ENCODE measurements at places on chromosomes 3 and 15.

- DNase-seq = peak; percentile 57
Measured at GRCh38 chr3:46866720-46867549, 3.7 kb upstream of the MYL3 start.

DNA sequence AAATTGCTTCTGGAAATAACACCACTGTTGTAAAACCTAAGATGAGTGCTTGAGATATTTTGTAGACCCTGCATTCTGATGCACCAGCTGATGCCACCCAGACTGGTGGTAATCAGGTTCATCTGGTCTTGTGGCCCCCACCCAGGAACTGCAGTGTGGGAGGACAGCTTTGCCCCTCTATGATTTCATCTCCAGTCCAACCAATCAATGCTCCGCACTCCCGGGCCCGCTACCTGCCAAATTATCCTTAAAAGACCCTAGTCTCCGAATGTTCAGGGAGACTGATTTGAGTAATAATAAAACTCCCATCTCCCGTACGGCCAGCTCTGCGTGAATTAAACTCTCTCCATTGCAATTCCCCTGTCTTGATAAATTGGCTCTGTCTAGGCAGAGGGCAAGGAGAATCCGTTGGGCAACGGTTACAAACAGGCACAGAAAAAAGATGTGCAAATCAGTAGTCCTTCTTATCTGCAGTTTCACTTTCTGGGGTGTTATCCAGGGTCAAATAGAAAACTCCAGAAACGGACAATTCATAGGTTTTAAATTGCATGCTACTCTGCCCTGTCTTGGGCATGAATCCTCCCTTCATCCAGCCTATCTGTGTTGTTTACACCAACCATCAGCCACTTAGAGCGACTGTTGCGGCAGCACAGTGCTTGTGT lies 29.2 kb upstream of the TRPM1 start:
- DNase-seq = no peak

DNA sequence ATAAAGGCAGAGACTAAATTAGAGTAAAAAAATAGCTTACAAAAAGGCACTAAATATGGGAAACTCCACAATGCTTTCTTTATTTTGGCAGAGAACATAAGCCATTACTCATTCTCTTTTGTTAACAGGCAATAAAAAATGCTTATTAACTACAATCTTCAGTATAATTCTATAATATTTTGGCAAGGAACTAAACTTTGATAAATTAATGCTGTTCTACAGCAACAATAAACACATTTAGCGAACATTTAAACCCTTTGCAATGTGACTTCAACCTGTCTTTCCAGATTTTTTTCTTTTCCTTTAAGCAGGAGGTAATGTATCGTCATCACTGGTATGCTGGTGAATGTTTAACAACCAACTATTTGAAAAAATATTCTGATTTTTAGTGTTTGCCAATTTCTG lies 42.2 kb upstream of the POU1F1 start:
- DNase-seq = no peak

GRCh38 chr15:42908538-42908937 lies 12.0 kb downstream of the TTBK2 start:
- DNase-seq = no peak

DNA sequence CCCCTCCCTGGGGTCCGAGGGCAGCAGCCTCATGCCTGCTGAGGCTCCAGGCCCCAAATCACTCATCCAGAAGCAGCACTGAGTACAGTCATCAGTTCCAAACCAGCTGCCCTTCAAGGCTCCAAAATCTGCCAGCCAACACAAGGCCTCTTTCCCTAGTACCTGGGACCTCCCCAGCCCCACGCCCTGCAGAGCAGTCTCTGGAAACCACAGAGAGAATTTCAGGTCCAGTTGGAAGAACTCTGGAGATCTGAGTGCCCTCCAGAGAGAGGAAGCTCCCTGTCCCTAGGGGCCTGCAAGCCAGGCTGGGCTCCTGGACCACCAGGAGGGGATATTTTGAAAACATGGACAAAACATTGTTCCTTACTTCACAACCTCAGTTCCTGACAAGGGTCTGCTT lies 26.2 kb downstream of the TKT start:
- no peak for DNase-seq

DNA sequence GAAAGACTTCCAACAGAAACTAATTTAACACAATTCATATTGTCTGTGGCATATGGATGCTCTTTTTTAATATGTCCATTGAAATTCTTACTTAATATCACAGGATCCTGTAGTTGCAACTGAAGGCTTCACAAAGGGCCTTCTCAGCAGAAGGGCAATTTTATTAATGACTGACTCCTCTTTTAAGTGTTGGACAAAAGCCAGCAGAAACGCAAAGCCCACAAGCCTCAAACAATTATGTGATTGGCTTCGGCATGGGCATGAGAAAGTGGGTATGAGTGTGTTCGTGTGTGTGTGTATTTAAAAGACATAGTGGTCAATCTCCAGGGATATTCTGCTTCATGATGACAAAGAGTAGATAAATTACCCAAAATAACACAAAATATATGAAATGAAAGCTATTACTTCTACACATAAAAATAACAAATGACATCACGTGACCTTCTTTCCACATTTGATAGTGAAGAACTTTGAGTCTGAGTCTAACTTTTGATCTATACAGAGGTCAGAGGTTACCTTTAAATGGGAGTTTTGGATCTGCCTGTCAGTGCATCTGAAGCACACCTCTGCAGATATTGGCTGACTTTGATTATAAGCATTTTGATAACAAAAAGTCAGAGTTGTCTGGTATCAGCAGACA lies 496.9 kb downstream of the CADM2 start:
- no peak for DNase-seq

GRCh38 chr3:101945980-101946379 lies 96.7 kb downstream of the NFKBIZ start:
- no peak for DNase-seq

- no peak for DNase-seq
Measured at GRCh38 chr15:59531066-59531675, 80.4 kb upstream of the GCNT3 start.

- DNase-seq = peak; percentile 11
Measured at GRCh38 chr3:27224197-27224596, 145.0 kb downstream of the NEK10 start.

DNA sequence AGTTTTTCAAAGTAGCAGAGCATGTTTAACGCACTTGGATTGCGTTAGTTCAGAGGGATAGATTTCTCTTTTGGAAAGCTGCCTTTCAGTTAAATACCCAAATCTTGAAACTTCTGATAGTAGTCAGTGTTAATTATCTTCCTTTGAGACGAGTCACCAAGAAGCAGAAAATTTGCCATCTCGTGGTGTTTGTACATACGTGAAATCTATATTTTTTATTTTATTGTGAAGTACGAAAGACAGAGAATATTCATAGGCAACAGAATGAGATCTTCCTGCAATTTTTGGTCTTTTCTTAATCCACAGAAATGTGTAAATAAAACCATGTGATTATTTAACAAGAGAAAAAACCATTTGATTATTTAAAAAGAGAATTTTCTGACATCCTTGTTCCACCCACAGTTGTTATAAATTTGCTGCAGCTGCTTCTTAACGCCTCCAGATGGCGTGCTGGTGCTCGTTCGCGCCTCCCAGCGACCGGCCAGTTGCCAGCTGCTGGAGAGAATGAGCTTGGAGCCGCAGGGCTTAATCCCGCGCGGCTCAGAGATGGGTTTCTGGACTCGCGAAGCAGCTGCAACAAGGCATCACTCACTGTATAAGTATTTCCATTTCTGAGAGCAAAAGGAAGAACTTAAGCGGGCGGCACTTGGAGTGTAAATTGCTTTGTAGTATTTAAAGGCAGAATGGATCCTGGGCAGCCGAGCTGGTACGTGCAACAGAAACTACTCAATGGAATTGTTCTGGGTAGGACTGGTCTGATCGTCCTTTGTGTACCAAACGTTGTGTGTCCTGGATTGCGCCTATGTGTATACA lies 10.5 kb upstream of the SLITRK3 start:
- peak; percentile 81 for DNase-seq

- peak; percentile 46 for DNase-seq
Measured at GRCh38 chr15:84878504-84878903, 6.0 kb upstream of the SLC28A1 start.

- DNase-seq = no peak
Measured at GRCh38 chr3:9260305-9260704, 10.9 kb upstream of the SRGAP3 start.

GRCh38 chr3:63963496-63963895 lies 51.3 kb upstream of the SCAANT1 start:
- no peak for DNase-seq

GRCh38 chr3:64647825-64648224 lies 40.0 kb downstream of the ADAMTS9 start:
- DNase-seq = no peak

DNA sequence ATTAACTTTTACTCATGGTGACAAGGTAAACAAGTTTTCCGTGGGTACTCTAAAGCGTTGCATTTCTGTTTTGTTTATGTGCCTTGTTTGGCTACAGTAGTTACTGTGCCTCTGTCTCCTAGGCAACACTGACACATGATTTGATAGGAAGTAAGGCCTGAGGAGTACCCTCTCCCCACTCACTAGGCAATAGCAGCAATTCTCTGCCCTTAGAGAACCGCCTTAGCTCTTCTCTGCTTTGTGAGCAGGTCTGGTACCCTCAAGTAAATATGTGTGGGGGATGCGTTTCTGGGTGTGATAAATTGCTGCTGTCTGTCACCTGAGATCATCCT lies at the start of gene IL5RA:
TSS of gene IL5RA (minus strand) at position 76 of the 332 bp plus-strand sequence. CDS start 5,390 bp downstream, outside the sequence.
- DNase-seq = no peak

DNA sequence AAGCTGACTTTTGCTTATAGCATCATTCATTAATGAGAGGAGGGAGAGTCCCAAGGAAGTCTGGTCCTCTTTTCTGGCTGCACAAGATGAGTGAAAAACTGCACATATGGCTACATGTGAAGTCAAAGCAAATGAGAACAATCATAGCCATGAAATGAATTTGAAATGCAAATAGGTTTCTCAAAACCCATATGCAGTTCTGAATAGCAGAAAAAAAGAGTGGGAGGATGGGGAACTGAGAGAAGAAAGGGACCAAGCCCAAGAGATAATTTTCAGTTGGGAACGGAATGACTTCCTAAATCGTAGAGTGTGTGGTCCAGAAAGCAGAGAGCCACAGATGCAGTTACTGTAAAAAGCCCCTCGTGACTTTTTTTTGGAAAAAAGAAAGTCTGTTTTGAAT lies 66.3 kb downstream of the GTPBP8 start:
- DNase-seq = no peak

- DNase-seq = no peak
Measured at GRCh38 chr15:98706387-98706786, 58.0 kb downstream of the IGF1R start.

GRCh38 chr3:188348435-188349244 lies 194.7 kb downstream of the LPP start:
- peak; percentile 96 for DNase-seq

DNA sequence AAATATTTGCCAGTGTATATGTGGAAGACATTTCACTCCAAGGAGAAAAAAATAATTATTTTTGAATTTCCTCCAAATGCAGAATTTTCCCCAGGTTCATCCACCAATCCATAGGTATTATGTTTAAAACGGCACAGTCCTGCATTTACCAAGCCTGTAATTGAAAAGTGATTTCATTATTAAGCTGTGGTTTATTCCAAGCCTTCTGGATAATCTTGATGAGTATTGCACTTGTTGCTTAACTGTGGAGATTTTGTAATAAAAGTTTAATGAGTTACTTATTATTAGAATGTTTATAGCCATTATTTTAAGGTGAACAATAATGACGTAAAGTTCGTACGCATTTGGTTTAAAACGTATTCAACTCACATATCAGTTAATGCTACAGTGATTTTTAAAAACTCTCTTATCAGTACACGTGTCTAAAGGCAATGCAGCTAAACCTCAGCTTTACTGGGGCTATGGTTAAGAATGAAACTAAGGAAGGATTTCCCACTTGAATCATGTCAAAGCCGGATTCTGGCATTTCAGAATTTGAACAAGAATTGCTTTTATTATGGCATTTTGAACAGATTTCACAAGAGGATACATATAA lies 283.9 kb downstream of the MECOM start:
- DNase-seq = no peak

GRCh38 chr3:43792904-43793303 lies 102.2 kb downstream of the ABHD5 start:
- no peak for DNase-seq

- peak; percentile 22 for DNase-seq
Measured at GRCh38 chr15:38378161-38378560, 75.8 kb upstream of the FAM98B start.
